ENCODE measurements at places on chromosomes 12 and 14.

DNA sequence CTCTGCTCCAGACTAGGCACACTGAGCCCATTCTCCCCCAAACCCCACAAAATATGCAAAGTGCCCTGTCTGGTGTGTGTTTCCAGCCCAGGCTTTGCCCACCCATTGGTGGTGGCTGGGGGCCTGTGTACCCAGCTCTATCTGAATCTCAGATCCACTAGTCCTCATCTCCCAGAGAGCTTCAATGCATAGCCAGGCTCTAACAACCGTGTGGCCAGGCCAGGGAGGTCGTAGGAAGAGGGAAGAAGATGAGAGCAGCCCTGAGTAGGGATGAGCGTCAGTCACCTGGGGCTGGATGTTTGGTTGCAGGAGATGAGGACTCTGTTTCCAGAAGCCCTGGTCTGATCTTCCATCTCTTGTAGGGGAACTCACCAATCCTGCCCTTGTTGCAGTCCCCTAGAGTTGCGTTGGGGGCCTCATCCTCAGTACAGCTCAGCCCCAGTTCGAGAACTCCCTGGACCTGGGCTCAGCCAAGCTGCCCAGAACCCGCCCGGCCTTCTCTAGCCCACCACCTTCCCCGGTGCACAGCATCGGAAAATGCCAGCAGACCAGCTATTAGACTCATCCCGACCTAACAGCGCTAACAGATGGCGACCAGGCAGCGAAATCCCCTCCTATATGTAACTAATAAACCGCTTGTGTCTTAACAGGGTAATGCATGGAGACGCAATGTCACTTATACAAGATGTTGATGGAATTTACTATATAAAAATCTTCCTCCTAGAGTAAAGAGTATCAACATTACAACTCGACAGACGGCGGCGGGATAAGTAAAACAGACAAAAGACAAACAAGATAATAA, 3.2 kb upstream of the LHX5 start:
- no peaks in the 10 kb centered on the region for H3K36me3 ChIP-seq
- no peak overlapping the region for H3K4me3 ChIP-seq
- no peak overlapping the region for H3K27ac ChIP-seq
- no peak for DNase-seq
- no peaks in the 10 kb centered on the region for H3K4me1 ChIP-seq

DNA sequence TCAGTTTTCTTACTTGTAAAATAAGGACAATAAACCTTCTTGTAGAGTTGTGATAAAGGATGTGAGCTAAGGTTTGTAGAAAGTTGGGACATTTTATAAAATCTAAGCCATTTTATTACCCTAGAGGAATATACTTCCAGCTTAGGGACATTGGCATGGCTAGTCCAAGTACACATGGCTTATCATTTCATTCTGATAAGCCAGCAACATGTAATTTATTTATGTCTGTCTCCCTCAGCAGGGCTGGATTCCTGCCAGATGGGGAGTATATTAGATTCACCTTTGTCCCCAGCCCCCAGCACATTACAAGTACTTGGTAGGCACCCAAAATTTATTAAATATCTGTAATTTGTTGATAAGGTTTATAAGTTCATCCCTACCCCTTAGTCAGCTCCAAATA, 6.3 kb upstream of the ATG14 start:
- H3K36me3 ChIP-seq: no peaks in the 10 kb centered on the region
- no peak overlapping the region for H3K4me3 ChIP-seq
- H3K27me3 ChIP-seq: peaks cover 13% of the 10 kb centered on the region
- H3K4me1 ChIP-seq: peaks cover 3% of the 10 kb centered on the region

DNA sequence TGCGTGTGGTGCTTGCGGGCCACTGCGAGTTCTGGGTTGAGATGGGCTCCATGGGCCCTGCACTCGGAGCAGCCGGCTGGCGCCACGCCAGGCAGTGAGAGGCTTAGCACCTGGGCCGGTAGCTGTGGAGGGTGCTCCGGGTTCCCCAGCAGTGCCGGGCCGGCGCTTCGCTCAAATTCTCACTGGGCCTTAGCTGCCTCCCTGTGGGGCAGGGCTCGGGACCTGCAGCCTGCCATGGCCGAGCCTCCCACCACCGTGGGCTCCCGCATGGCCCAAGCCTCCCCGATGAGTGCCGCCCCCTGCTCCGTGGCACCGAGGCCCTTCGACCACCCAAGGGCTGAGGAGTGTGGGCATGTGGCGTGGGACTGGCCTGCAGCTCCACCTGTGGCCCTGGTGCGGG, 375.7 kb downstream of the NELL2 start:
- H3K27ac ChIP-seq: no peak overlapping the region
- H3K36me3 ChIP-seq: no peaks in the 10 kb centered on the region
- H3K4me3 ChIP-seq: no peak overlapping the region
- no peaks in the 10 kb centered on the region for H3K4me1 ChIP-seq
- no peaks in the 10 kb centered on the region for H3K27me3 ChIP-seq
- DNase-seq: no peak

DNA sequence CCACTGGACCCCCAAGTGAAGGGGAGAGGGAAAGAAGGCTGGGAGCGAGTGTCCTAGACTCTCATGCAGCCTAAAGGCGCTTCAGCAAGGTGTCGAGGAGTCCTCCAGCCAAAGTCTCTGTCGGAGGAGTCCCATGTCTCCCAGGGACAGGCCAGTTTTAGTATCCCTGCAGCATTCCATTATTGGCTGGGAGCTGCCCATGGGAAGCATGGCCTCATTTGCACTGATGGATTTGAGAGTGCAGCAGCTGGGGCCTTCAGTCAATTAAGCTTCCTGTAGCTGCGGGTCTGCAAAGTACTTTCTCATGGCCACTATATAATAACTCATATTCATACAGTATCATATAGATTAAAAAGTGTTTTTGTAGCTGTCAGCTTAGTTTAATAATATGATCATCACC, 12.4 kb upstream of the RPH3A start:
- H3K27me3 ChIP-seq: peaks cover 43% of the 10 kb centered on the region
- DNase-seq: no peak
- no peak overlapping the region for H3K27ac ChIP-seq
- H3K36me3 ChIP-seq: no peaks in the 10 kb centered on the region
- H3K4me1 ChIP-seq: no peaks in the 10 kb centered on the region
- H3K4me3 ChIP-seq: no peak overlapping the region

- H3K36me3 ChIP-seq: peaks cover 14% of the 10 kb centered on the region
- no peak for DNase-seq
- peaks cover 9% of the 10 kb centered on the region for H3K4me1 ChIP-seq
- no peak overlapping the region for H3K27ac ChIP-seq
- H3K4me3 ChIP-seq: no peak overlapping the region
Observed at GRCh38 chr14:96565811-96566210, 63.6 kb downstream of the PAPOLA start.

DNA sequence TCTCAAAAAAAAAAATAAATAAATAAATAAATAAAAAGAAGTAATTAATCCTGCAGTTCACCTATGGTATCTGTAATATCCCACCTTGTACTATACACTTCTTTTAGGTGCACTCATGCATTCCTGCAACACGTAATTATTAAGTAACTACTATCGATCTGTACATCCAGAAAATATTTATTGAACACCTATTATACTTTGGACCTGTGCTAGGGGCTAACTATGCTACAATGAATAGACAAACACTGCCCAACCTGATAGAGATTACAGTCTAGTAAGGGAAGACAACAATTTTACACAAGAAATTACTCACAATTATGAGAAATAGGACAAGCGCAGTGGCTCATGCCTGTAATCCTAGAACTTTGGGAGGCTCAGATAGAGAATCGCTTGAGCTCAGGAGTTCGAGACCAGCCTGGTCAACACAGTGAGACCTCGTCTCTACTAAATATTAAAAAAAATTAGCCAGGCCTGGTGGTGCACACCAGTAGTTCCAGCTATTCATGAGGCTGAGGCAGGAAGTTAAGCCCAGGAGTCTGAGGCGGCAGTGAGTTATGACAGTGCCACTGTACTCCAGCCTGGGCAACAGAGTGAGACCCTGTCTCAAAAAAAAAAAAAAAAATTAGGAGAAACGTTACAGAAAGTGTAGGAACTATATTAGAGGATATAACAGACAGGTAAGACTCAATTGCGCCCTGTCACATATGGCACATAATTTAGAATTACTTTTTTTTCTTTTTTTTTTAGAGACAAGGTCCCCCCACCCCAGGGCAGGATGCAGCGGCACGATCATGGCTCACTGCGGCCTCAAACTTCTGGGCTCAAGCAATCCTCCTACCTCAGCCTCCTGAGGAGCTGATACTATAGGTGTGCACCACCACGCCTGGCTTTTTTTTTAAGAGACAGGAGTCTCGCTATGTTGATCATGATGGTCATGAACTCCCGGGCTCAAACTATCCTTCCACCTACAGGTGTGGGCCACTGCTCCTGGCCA, 1.2 kb downstream of the NRDE2 start:
- peaks cover 7% of the 10 kb centered on the region for H3K36me3 ChIP-seq
- DNase-seq: no peak
- H3K27ac ChIP-seq: peak overlapping the region; percentile 94
- H3K4me3 ChIP-seq: peak overlapping the region; percentile 94
- peaks cover 7% of the 10 kb centered on the region for H3K27me3 ChIP-seq
- H3K4me1 ChIP-seq: peaks cover 19% of the 10 kb centered on the region

DNA sequence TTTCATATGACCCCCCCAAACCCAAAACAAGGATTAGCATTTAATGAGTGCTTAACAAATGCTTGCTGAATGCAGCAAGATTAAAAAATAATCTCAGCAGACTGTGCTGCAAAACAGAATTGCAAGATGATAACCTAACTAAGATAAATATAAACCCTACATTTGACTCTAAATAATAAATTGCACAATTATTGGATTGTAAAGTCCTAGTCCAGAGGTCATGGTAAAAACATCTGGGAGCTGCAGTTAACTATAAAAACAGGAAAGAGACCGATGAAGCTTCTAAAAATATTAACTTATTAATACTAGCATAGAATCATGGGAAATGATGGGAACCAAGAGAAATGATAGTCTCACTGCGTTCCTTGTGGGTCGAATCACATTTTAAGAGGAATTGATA, 37.2 kb downstream of the TSHR start:
- no peaks in the 10 kb centered on the region for H3K36me3 ChIP-seq
- peaks cover 21% of the 10 kb centered on the region for H3K27me3 ChIP-seq
- H3K27ac ChIP-seq: no peak overlapping the region
- H3K4me1 ChIP-seq: peaks cover 4% of the 10 kb centered on the region
- H3K4me3 ChIP-seq: no peak overlapping the region

DNA sequence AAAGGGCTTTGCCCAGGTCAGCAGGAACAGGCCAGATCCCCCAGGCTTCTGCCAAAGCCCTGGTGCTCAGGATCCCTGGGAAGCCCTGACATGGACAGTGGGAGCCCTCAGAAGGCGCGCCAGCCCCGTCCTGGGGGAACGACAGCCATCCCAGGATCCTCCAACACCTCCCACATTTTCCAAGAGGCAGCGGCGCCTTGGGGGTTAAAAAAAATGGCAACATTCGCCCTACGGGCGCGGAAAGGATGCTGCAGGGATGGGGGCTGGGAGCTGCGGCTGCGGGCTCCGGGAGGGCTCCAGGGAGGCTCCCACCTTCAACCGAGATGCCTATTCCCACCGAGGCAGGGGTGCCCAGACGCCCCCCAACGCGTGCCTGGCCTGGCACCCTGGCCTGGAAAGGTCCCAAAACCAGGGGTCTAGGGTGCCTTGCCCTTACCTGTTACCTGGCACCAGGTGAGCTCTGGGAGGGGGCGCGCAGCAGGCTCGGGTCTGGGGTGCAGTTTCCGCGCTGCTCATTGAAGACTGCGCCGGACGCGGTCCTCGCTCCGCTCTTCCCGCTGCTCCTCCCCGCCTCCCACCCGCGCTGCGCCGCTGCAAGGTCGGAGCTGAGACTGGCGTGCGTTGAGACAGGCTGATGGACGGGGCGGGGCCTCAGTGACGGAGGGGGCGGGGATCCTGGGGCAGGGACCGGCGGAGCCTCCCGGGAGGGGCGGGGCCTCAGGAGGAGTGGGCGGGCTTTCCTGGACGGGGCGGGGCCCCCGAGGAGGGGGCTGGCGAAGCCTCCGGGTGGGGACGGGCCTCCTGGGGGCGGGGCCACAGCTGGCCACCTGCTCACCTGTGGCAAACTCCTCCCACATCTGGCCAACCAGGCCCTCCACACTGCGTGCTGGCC, at the start of gene ABCB9:
Gene ABCB9 (minus strand): TSS at position 613 of the 892 bp plus-strand sequence. CDS start 6,228 bp downstream, outside the sequence.
- no peaks in the 10 kb centered on the region for H3K27me3 ChIP-seq
- peak within 1 kb of the TSS; percentile 82 for H3K4me3 ChIP-seq
- H3K27ac ChIP-seq: peak within 1 kb of the TSS; percentile 37
- DNase-seq: peak; percentile 96
- peaks cover 10% of the 10 kb centered on the region for H3K4me1 ChIP-seq
- no peaks in the 10 kb centered on the region for H3K36me3 ChIP-seq

DNA sequence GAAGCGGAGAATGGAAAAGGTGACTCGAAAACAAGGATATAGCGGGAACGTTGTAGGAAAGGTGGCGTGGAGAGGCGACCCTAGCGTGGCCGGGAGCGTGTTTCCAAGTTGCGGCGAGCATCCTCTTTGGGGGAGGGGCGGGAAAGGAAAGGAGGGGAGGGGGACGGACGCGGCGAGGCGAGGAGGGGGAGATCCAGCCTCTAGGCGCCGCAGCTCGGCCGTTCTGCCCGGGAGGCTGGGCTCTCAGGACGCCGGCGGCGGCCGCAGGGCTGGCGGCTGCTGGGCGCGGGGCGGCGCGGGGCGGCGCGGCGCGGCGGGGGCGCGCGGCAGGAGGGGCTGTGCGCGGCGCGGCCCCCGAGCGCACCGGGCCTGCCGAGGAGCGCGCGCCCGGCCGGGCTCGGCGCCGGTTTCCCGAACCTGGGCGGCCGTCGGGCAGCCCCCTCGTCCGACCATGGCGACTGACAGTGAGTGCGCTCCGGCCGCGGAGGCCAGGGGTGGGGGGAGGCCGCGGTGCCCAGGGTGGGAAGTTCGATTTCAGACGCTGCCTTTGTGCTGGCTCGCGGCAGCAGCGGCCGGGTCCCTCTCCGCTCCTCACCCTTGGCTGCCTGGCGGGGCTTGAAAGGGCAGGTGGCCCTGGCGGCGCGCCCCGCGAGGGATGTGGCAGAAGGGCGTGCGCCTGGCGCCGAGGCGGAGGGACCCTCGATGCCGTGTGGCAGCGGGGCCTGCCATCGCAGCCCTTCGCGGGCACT, 50.3 kb downstream of the SNAPC1 start:
- peaks cover 74% of the 10 kb centered on the region for H3K27me3 ChIP-seq
- H3K4me3 ChIP-seq: peak within 1 kb of the TSS; percentile 90
- DNase-seq: no peak
- no peaks in the 10 kb centered on the region for H3K4me1 ChIP-seq

GRCh38 chr12:12985817-12986408, 14.2 kb downstream of the HEBP1 start:
- H3K4me3 ChIP-seq: no peak overlapping the region
- peaks cover 7% of the 10 kb centered on the region for H3K4me1 ChIP-seq
- peaks cover 45% of the 10 kb centered on the region for H3K36me3 ChIP-seq
- no peak overlapping the region for H3K27ac ChIP-seq

GRCh38 chr12:130988751-130989150, 35.0 kb downstream of the ADGRD1 start:
- H3K27me3 ChIP-seq: no peaks in the 10 kb centered on the region
- no peak overlapping the region for H3K27ac ChIP-seq
- peaks cover 11% of the 10 kb centered on the region for H3K4me1 ChIP-seq
- H3K4me3 ChIP-seq: no peak overlapping the region
- H3K36me3 ChIP-seq: no peaks in the 10 kb centered on the region
- DNase-seq: no peak

GRCh38 chr12:97476255-97476654, 13.7 kb downstream of the RMST start:
- no peak overlapping the region for H3K4me3 ChIP-seq
- H3K27ac ChIP-seq: no peak overlapping the region
- DNase-seq: no peak
- peaks cover 3% of the 10 kb centered on the region for H3K36me3 ChIP-seq

- H3K27me3 ChIP-seq: no peaks in the 10 kb centered on the region
- no peak for DNase-seq
- no peak overlapping the region for H3K4me3 ChIP-seq
- no peaks in the 10 kb centered on the region for H3K4me1 ChIP-seq
- no peak overlapping the region for H3K27ac ChIP-seq
Observed at GRCh38 chr12:83664650-83665049, 977.9 kb downstream of the TMTC2 start.

All from type B pancreatic cell (in vitro differentiated cells).